ENCODE measurements at places on chromosomes 12 and 14.
A peak's percentile ranks its signal among the peaks of the same experiment; 100 is the strongest.

GRCh38 chr12:87336814-87337336 is 692.3 kb downstream of the C12orf50 start:
- no peak for DNase-seq

- no peak for DNase-seq
Measured at GRCh38 chr14:67986131-67986841, 166.7 kb downstream of the RAD51B start.

- DNase-seq = no peak
Measured at GRCh38 chr14:89194376-89194775, 222.7 kb downstream of the FOXN3 start.

DNA sequence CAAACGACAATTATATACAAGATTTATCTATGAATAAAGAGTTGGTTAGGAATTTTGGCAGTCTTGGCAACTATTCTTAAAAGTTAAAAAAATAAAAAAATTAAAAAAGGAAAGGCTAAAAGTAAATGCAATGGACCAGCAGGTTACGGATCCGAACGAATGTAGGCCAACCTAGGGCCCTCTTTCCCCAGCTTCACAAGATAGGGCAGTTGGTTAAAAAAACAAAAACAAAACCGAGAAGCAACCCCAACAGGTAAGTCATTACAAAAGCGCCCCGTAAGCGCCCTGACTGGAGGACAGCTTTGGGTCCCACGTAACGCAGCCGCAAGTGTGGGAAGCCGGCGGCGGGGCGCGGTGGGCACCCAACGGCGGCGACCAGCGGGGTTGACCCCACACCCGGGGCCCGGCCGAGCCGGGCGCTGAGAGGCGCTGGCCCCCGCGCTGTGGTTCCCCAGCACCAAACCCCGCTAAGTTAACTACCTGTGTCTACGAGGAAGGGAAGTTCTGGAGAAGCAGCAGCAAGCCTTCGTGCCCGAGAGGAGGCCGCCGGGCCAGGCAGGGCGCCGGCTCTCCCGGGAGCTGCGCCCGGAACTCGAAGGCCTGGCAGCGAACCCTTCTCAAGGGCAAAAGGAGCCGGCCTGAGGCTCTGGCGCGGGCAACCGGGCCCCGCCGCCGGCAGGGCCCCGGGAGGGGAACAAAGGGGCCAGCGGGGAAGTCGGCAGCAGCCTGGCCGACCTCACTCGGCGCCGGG is 882 bp downstream of the HECTD1 start:
- DNase-seq = no peak

DNA sequence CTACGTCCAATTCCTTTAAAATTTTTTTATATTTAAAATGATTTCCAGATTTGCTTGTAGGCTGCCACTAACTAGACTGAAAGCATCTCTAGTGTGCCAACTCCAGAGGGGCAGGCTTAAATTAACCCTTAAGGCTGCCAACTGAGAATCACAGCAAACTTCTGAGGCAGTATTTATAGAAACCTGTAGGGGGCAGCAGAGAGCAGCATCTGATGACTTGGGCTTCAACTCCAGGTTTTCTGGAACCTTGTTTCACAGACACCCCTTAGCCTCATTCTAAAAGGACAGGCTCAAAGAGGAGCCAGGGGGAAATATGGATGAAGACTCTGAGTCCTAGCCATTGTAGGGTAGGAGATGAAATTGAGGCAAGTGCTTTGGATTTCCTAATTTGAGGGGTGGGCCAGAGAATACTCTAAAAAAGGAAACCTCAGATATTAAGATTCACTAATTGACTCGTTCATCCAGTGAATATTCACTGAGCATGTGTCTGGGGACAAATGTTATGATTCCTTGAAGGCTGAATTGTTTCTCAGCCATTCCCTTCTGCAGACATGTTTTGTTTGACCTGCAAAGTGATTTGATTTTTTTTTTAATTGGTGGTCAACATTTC is 63.3 kb upstream of the HSPB8 start:
- DNase-seq = peak; percentile 27

GRCh38 chr12:64025174-64025958 is 180.9 kb downstream of the SRGAP1 start:
- no peak for DNase-seq

GRCh38 chr12:20865873-20866272 is 55.4 kb downstream of the SLCO1B3 start:
- no peak for DNase-seq

- DNase-seq = no peak
Measured at GRCh38 chr12:119258556-119258955, 76.0 kb upstream of the CCDC60 start.

DNA sequence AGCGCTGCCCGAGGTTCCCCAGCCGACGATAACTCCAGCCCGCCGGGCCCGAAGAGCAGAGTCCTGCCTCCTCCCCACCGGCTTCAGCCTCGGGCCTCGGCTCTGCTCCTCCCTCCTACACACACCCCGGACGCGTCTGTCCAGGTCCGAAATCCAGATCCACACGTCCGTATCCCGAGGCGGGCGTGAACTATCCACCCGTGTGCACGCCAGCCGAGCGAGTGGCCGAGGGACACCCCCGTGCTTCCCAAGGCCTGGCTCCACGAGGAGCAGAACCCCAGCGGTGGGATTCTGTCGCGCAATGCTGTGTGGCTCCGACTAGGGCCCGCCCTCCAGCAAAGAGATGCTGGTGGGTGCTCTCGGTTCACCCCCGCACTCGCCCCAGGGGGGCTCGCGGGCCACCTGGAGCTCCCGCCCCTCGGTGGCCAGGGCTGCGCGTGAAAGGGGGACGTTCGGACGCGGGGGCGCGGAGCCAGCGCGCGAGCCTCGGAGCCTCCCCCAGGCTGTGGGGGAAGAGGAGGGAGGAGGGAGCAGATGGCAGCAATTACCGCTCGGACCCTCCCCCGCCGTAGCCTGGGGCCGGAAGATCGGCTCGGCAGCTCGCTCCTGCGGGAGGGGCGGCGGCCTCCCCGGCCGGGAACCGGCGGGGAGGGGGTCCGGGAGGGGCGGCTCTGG is 18.9 kb upstream of the ANKRD33 start:
- no peak for DNase-seq
